D721Med (cell line): ENCODE measurements at places on chromosomes 4 and X.

DNA sequence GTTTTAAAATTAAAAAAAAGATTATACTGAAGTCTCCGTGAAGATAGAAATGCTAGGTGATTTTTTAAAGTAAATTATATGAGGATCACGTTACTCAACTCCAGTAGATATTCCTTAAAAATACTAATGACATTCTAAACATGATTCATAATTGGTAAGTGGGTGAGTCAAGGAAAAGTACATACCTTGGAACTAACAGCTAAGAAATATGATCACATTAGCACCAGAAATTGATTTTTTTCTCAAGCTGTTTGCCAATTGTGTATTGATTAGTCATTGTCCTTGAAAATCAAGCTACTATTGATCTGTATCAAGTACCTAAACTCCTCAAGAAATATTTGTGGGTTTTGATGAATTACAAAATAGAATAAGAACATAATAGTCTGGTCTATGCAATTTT is 362.6 kb upstream of the PPP1R2C start:
- DNase-seq = no peak

- DNase-seq = no peak
Measured at GRCh38 chr4:117814277-117815246, 219.7 kb upstream of the NDST3 start.

GRCh38 chrX:67654301-67654700 is 110.5 kb downstream of the AR start:
- no peak for DNase-seq

GRCh38 chr4:17599826-17600225 is 14.6 kb upstream of the MED28 start:
- no peak for DNase-seq

- DNase-seq = no peak
Measured at GRCh38 chr4:30950737-30951136, 230.6 kb downstream of the PCDH7 start.

DNA sequence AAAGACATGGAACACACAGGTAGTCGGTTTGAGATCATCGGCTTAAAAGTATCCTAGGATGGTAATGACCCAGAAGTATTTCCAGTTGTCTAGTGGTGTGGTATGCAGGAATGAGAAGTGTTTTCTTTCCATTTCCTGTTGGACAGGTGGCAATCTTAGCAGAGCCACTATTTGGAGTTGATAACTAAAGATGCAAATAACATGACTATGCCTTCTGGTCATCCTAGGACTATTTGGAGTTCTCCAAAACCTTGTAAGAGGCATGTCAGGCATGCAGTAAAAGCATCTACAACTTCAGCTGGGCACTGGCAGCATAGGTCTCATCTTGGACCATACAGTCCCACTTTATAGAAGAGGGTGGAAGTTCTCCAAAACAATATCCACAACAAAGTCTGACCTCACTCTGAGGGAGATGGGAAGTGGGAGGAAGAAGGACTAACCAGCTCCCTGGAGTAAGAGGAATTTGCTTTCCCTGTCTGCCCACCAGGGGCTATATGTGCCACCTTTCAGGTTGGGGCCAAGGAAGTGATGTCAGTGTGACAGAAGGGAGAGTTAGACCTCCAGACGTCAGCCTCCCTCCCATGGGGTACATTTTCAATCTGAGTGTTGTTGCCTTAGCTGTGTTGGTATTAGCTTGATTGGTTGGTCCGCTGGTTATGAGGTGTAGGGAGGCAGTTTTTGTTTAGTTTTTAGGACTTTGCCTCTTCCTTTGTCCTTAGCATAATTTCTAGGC is 101.2 kb upstream of the MYOZ2 start:
- DNase-seq = no peak

GRCh38 chr4:80903020-80903419 is 127.5 kb upstream of the BMP3 start:
- no peak for DNase-seq

GRCh38 chr4:169412046-169412445 is 141.3 kb upstream of the SH3RF1 start:
- DNase-seq = no peak

GRCh38 chr4:120902925-120903324 is 19.6 kb downstream of the PRDM5 start:
- no peak for DNase-seq

GRCh38 chrX:3346501-3347259 is at the start of gene MXRA5:
Gene MXRA5 (minus strand): TSS chrX:3346652. CDS start chrX:3343833, 2,819 bp downstream.
- no peak for DNase-seq

DNA sequence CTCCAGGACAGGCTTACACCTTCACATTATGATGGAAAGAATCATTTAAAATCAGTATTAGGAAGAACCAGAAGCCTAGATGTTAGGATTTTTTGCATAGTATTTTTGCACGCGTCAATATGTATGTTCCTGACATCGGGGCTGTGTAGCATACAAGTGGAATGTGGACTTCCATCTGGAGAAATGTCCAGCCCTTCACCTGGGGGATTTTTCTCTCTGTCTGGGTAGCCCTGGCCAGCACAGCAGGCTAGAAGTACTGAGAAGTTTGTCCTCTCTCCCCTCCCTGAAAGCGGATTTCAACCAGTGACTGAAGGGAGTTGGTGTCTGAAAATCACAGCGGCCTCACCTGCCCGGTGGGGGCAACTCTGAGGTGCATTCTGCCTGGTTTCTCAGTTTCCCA is 10.4 kb upstream of the KLHL8 start:
- no peak for DNase-seq

GRCh38 chrX:76428243-76429130 is 977 bp downstream of the MAGEE1 start:
- DNase-seq = no peak

DNA sequence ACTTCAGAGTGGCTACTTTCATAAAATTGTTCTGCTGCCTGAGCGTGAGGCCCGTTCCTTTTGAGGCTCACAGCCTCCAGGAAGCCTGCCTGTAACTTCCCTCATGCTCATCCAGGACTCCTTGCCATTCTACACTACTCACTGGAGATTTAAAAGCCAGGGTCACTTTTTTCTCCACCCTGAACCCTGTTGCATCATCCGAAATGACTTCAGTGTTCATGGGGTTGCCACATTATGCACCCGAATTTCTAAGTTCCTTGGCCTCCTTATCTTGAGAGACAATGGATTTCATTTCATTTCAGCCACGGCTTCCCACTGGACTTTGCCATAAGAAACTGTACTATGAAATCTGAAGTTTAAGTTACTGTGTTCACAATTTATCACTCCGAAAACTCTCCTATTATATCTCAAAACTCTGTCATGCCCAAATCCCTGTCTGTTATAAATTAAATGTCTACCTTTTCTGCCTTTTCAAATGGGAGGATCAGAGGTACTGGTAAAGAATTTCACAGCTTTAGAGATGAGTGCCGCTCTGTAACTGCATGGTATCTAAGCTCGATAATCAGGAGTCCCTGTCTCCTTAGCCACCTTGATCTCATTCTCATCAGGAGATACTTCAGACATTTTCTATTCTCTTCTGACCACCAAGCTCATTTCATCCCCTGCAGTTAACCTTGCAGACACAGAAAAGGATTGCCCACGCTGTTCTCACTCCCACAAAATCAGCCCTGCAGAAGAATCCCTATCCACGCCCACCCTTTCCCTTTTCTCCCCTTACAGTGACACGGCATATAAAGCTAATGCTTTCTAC is 59.9 kb downstream of the TRIML1 start:
- DNase-seq = no peak

DNA sequence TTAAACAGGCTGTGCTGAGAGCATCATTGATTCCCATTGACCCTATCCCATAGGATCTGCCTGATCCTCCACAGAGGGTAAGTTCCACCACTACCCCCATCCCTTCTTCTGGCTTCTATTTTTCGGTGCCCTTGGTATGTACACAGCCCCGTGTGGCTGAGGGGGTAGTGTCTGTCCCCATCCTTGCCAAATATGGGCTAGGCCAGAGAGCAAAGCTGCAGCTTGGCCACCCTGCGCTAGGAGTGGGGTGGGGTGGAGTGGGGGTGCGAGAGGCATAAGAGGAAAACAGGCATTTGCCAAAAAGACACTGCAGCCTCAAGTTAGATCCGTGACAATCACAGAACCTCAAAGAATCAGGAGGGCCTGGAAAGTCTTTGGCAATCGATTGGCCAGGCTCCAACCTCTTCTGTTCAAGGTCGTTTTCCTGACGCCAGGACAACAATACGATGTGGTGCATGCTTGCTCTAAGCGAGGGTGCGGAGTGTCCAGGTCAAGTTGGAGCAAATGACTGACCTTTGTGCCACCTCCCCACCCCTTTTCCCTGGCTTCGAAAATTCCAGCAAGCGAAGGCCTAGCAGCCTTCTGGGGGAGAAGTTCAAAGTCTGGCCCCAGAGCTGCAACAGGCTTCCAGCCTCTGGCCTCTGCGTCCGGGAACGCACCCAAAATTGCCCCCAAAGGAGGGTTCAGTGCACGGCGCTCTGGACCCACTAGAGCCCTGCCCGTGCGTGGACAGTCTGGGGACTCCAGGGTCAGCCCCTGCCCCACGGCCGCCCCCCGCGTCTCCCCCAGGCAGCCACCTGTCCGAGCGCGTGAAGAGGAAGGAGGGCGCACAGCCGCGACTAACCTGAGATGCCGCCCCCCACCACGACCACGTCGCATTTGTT is 598 bp downstream of the MAOB start:
- DNase-seq = no peak

DNA sequence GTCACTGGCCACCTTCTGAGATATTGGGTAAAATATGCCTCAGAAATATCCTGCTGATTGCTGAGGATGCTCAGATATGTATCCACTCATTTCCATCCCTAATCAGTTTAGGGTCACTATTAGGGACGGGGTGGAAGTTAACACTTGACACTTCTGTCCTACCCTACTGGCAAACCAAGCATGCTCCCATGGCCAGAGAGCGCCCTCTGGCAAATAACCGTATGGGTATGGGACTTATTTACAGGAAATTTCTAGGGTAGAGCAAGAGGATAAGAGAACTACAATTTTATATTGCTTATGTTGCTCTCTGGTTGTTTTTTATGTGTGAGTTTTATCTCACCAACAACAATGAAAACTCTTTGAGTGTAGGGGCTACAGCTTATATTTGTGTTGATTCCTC is 86.8 kb upstream of the TSPAN7 start:
- DNase-seq = no peak

DNA sequence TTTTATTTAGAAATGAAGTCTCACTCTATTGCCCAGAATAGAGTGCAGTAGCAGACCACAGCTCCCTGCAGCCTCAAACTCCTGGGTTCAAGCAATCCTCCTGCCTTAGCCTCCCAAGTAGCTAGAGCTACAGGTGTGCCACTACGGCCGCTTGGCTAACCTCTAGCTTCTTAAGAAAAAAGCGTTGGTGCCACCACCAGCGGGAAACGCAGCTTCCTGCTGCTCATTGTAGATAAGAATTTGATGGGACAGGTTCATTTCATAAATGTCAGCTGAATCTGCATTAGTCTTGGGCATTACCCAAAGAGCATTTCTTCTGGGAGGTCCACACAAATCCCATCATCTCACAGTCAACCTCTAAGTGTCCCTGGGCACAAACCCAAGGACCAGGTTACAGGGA is 33.2 kb upstream of the NAP1L5 start:
- no peak for DNase-seq

DNA sequence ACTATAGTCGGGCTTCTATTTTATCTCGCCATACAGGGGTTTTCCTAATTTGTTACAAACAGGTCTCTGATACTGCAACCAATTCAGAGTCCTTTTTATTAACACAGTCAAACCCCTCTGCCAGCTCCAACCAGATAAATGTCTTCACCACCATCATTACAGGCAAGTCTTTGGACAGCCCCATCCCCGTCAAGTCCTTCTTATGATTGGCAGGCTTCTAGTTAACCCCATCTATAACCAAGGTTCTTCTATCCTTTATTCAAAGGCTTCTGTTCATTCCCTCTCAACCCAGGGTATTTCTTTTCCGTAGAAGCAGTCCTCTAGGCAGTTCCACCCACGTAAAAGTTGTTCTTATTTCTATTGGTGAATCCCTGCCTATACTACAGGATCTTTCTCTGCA is 29.9 kb upstream of the FOXR2 start:
- no peak for DNase-seq

- peak; percentile 71 for DNase-seq
Measured at GRCh38 chr4:3829956-3830773, 64.0 kb downstream of the ADRA2C start.

DNA sequence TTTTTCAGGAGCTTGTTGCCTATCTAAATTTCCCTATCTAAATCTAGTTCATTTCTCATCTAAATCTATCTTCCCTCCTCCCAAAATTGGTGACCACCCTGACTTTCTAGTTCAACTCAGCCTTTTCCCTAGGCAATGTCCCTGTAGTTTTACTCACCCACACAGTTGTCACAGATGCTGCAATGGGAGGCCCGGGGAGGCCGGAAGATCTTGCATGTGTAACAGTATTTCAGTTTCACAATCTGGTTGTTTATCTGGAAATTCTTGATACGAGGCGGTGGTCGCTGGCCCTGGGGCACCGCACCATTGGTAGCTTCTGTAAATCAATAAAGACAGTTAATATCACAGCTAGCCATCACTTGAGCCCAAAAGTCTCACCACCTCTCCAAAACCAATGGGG is 20.2 kb downstream of the ZDHHC9 start:
- DNase-seq = no peak

- DNase-seq = no peak
Measured at GRCh38 chr4:80321776-80322175, 13.8 kb upstream of the CFAP299 start.

DNA sequence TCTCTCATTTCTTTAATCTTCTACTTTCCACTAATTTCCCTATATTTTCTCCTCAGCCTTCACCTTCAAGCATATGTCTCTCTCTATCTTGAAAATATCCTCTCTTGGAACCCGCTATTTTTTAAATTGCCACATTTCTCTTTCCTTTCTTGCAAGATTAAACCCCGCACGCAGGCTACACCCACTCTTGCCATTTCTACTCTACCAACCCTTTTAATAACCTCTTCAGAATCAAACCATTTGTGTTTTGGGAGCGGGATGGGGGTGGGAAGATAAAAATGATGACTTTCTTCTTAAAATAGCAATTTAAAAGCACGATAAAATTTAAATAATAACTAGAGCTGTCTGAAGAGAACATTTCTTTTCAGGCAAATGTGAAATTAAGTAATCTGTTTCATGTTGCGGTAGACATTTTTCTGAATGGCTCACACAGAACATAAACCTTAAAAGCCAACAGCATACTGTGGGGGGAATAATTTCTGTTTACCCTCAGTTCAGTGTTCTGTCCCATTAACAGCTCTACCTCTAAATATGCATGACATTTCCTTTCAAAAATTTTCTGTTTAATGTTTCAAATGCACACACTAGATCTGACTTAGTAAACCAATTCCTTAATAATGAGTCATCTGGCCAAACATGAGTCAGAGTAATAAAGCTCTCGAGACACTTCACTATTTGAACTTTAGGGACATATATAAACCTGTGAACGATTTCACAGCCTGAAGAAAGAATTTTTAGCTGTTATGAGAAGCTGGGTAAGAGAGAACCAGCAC is 20.5 kb downstream of the ARSJ start:
- DNase-seq = no peak

GRCh38 chr4:163548481-163549243 is 54.2 kb downstream of the TMA16 start:
- no peak for DNase-seq
